Activated T-cell treated with anti-CD3 and anti-CD28 coated beads, Interleukin-2, amount 50 U/mL, for 48 hours (primary cell): ENCODE measurements at places on chromosomes 2 and 18.
A peak's percentile ranks its signal among the peaks of the same experiment; 100 is the strongest.

- DNase-seq = no peak
These were observed 124.4 kb downstream of the ARL4C start for GRCh38 chr2:234372506-234372905.

- no peak for DNase-seq
These were observed 264.4 kb downstream of the KCNE4 start for GRCh38 chr2:223316342-223316741.

DNA sequence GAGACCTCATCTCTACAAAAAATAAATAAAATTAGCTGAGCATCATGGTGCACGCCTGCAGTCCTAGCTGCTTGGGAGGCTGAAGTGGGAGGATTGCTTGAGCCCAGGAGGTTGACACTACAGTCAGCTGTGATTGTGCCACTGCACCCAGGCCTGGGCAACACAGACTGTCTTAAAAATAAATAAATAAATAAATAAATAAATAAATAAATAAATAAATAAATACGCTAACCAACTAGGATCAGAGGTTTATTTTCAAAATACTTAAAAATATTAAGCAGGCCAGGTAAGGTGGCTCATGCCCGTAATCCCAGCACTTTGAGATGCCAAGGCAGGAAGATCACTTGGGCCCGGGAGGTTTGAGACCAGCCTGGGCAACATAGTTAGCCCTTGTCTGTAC is 63.6 kb downstream of the KCNG3 start:
- DNase-seq = no peak

GRCh38 chr2:46435353-46435752 is 44.0 kb upstream of the TMEM247 start:
- no peak for DNase-seq

GRCh38 chr2:29130295-29130694 is 15.1 kb downstream of the CLIP4 start:
- peak; percentile 46 for DNase-seq

DNA sequence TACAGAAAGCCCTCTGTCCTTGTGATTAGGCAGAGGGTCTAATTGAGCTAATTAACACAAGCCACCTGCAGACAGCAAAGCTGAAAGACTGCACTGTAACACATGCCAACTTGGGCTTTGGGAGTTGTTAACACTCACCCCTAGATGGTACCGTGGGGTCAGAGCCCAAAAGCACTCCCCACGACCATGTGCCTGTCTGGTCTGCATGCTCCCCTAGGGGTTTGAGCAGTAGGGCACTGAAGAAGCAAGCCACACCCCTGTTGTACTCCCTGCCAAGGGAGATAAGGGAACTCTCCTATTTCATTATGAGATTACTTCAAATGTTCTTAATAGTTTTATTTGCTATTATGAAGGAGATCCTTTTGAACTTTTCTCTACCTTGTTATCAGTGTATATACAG is 560.1 kb upstream of the FSHR start:
- no peak for DNase-seq

- no peak for DNase-seq
These were observed 943.5 kb downstream of the TRIB2 start for GRCh38 chr2:13660231-13660630.

- DNase-seq = no peak
These were observed 3.7 kb downstream of the FBXO48 start for GRCh38 chr2:68463287-68463877.

GRCh38 chr18:3648641-3649040 is 198.7 kb downstream of the TGIF1 start:
- DNase-seq = no peak
